ENCODE measurements at places on chromosomes 1 and 21.

DNA sequence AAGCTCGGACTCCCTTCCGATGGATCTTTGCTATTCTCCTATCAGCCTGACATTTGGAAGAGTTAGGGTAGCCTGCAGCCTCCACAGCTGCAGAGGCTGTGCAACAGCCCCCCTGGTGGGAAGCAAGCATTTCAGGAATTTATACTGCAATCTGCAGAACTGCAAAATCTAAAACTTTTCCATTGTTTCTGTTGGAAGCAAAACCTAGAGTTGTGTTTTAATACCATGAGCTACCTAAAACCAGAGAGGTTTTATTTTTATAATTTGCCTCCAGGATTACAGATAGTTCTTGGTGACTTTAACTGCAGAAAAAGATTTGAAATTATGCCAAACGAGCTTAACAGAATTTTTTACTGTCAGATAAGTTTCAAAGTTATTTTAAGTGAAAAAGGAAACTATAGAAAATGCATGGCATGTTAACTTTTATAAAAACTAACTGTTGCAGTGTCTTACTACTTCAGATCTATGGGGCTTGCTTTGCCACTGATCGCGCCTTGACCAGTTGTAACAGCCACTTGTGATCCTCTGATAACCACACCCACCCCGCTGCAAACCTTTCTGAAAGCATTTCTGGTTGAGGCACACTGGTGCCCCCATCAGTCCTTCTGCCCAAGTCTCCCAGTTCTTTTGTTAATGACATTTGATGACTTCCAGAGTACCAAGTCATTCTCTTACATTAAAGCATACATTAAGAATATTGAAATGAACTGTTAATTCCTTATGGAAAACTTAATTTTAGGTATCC, 64.8 kb downstream of the PRDM2 start:
- DNase-seq = no peak

- no peak for DNase-seq
These were observed 1.2 kb upstream of the VWA1 start for GRCh38 chr1:1434131-1434823.

DNA sequence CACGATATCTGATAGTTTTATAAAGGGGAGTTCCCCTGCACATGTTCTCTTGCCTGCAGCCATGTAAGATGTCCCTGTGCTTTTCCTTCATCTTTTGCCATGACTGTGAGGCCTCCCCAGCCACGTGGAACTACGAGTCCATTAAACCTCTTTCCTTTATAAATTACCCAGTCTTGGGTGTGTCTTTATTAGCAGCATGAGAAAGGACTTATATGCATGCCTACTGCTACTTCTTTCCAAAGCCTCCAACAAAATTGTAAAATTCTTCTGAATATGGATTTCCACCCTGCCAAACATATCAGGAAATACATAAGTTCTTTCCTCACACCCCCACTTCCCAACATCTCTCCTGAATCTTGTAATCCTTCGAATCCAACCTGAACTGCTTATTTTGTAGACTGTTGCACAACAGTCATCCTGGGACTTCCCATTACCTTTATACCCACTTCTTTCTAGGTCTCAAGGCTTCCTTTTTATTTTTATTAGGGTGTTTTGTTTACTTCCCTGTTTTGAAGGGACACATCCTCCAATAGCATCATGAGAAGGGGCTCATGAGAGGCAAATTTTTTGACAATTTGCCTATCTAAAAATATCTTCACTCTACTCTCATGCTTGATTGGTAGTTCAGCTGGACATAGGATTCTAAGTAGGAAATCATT, 67.5 kb upstream of the MUTYH start:
- DNase-seq = no peak

GRCh38 chr1:90850181-90850897, 133.2 kb upstream of the BARHL2 start:
- DNase-seq = no peak

DNA sequence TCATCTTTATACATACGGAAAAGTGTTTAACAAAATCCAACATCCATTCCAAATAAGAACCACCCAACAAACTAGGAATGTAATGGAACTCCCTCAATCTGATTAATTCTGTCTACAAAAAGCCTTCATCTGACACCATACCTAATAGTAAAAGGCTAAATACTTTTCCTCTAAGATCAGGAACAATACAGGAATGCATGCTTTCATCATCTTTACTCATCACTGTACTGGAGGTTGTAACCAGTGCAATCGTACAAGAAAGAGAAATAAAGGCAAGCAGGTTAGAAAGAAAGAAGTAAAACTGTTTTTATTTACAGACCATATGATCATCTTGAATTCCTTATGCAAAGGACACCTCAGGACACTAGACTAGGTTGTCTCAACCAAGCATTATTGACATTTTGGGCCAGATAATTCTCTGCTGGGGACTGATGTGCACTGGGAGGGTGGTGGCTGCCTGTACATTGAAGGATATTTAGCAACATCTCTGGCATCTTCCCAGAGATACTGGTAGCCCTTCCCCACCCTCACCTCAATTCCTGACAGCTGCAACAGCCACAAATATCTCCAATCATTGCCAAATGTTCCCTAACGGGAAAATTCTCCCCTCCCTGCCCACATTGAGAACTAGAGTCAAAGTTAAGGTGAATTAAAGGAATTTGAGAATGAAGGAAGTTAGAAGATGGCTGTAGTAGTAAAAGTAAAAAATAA, 30.6 kb upstream of the INSL5 start:
- no peak for DNase-seq

- no peak for DNase-seq
These were observed 10.1 kb upstream of the CTPS1 start for GRCh38 chr1:40969445-40969844.

- DNase-seq = no peak
These were observed 14.7 kb upstream of the SPRR5 start for GRCh38 chr1:152932170-152932811.

DNA sequence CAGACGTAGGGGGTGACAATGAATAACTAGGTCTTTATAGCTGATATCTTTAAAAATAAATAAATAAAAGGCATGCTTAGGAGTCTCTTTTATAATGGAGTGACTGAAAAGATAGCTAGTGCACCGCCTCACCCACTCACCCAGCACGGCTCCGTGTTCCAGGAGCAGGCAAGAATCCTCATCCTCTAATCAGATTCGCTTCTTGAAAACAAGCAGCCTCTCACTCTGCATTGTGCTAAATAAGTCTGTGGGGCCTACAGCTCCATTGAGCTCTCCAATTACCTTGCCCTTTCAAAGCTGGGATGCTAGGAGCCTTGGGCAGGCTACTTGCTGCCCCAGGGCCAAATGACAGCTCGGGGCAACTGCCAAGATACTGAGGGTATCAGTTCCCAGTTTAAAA, 91.5 kb downstream of the TIAM1 start:
- no peak for DNase-seq
